ENCODE measurements at places on chromosomes 2 and 18.

GRCh38 chr2:192035731-192036442 is 158.8 kb downstream of the TMEFF2 start:
- no peak for DNase-seq

DNA sequence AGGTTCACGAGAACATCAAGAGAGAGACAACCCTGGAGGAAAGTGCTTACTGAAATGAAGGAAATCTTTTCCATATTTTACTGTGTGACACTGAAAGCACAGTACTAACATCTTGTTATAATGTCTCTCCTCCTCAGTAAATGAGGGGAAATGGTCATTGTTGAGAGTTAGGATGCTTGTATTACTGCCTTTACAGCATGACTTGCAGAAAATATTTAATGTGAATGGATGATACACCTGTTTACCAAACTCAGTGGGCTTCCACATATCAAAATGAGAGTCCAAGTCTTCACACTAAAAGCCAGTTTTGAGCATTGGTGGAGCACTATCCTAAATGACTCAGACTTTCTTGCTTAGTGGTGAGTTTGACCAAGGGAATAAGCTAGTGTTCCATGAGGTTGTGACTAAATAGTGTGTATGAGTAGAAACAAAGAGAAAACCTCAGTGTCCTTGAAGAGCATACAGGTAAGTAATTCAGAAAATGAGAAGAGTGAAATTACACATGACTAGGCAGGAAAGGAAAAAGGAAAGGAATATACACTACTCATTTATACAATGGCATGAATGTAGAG is 930.7 kb upstream of the CELF4 start:
- DNase-seq = peak; percentile 1

- DNase-seq = no peak
Observed at GRCh38 chr2:150612957-150613710, 125.7 kb upstream of the RND3 start.

- DNase-seq = no peak
Observed at GRCh38 chr2:28495551-28496250, at the start of gene PLB1. TSS of gene PLB1 (plus strand) at chr2:28496060. CDS start at chr2:28496115, 55 bp downstream.

- DNase-seq = no peak
Observed at GRCh38 chr2:241959751-241960269, 90.3 kb downstream of the RTP5 start.

GRCh38 chr2:158988501-158988900 is 20.1 kb downstream of the TANC1 start:
- DNase-seq = no peak

DNA sequence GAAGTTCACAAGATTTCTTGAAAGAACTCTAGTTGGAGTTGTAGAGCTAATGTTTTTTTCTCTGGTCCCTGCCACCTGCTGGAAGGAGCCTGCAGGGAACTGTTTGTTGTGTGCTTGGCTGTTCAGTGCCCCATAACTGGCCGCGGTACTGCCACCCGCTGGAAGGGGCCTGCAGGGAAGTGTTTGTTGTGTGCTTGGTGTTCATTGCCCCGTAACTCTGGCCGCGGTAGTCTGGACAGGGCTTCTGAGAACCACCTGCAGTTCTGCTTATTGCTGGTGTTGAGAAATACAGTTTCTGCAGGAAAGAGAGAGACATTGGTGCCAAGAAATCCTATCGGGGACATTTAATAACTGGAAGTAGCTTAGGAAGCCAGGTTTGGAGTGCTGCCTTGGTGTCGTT is 58.1 kb downstream of the AGAP1 start:
- DNase-seq = peak; percentile 8

GRCh38 chr2:20472569-20472968 is 25.7 kb downstream of the RHOB start:
- DNase-seq = no peak

GRCh38 chr18:77647472-77647871 is 397.8 kb downstream of the GALR1 start:
- DNase-seq = no peak

Measured in GM12865 (cell line).